ENCODE measurements at places on chromosomes 7 and 10. TPM values are rescaled to one million over a fixed set of nuclear protein-coding genes. Genes with fewer than 3 reads are reported as not detected.

GRCh38 chr10:54066646-54067045, 734.4 kb downstream of the PCDH15 start:
- DNase-seq: no peak
- H3K4me1 ChIP-seq: no peaks in the 10 kb centered on the region
- H3K27me3 ChIP-seq: no peaks in the 10 kb centered on the region
- no peak overlapping the region for H3K4me3 ChIP-seq
- no peaks in the 10 kb centered on the region for H3K36me3 ChIP-seq

Gene CHRM2
- total RNA-seq: not detected

Gene ADRA2A
- 14.9 TPM for total RNA-seq

GRCh38 chr7:2037808-2038522, 194.8 kb downstream of the MAD1L1 start:
- peak overlapping the region; percentile 15 for H3K27ac ChIP-seq
- DNase-seq: no peak
- H3K27me3 ChIP-seq: no peaks in the 10 kb centered on the region
- peak overlapping the region; percentile 32 for H3K4me3 ChIP-seq

Gene SIRT1
- total RNA-seq: 21.0 TPM

DNA sequence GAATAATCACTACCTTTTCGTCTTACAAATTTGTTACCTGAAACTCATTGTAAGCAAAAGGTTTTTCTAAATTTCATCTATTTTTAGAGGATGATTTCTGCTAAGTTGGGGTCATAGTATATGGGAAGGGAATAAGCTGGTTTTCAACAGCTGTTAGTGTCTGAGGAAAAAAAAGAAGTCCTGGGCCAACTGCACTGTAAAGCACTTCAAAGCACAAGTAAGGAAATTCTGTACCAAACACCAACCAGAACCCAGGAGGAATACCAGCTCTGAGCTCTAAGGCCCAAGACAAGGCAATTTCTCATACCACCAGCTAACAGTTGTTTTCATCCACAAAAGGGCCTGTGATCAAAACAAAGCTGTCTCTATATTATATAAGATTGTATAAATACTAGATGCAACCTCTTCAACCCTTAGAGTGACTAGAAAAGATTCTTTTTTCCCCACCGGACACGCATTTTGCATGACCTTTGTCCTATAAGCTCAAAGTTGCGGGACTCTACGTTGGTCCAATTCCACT, 6.1 kb upstream of the MEOX2 start:
- no peak overlapping the region for H3K4me3 ChIP-seq
- no peaks in the 10 kb centered on the region for H3K4me1 ChIP-seq
- no peak for DNase-seq
- no peak overlapping the region for H3K27ac ChIP-seq
- H3K36me3 ChIP-seq: no peaks in the 10 kb centered on the region
- H3K27me3 ChIP-seq: no peaks in the 10 kb centered on the region

DNA sequence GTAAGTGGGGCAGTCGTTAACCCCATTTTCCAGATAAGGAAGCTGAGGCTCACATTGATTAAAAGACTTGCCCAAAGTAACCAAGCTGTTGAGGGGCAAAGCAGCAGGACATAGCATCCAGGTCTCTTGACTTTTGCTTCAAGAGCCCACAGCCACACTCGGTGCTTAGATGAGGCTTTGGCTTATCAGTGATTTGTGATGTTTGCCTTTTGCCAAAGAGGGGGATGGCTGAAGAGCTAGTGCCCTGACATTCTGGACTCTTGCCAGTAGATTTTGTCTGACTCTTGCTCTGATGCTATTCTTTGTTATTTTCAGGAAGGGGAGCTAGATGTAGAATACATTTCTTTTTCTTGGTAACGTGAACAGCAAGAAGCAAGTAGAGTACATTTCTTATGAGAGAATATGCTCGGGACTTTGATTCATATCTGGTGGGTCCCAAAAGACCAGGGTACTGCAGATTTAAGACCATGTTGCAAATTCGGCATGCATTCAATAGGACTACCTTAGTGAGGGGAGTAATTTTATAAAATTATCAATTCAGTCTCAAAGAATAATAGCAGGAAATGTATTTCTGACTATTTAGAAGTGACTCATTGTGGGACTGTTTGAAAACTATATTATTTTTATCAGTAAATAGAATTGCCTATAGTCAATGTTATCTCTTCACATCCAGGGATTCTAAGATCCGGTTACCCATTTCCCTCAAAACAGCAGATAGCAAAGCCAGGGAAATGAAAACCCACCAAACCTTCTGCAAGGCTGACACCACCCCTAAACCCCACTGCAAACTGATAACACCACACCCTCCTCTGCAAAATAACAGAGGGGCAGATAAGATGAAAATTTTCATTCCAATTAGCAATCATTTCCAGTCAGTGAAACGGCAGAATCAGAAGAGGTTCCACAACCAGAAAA, 180.0 kb upstream of the BMPER start:
- H3K4me3 ChIP-seq: no peak overlapping the region
- no peaks in the 10 kb centered on the region for H3K27me3 ChIP-seq
- no peaks in the 10 kb centered on the region for H3K36me3 ChIP-seq
- no peak overlapping the region for H3K27ac ChIP-seq
- no peak for DNase-seq

- no peak overlapping the region for H3K4me3 ChIP-seq
- no peaks in the 10 kb centered on the region for H3K27me3 ChIP-seq
- no peaks in the 10 kb centered on the region for H3K36me3 ChIP-seq
These were observed 93.4 kb downstream of the RNF216 start for GRCh38 chr7:5687936-5688630.

DNA sequence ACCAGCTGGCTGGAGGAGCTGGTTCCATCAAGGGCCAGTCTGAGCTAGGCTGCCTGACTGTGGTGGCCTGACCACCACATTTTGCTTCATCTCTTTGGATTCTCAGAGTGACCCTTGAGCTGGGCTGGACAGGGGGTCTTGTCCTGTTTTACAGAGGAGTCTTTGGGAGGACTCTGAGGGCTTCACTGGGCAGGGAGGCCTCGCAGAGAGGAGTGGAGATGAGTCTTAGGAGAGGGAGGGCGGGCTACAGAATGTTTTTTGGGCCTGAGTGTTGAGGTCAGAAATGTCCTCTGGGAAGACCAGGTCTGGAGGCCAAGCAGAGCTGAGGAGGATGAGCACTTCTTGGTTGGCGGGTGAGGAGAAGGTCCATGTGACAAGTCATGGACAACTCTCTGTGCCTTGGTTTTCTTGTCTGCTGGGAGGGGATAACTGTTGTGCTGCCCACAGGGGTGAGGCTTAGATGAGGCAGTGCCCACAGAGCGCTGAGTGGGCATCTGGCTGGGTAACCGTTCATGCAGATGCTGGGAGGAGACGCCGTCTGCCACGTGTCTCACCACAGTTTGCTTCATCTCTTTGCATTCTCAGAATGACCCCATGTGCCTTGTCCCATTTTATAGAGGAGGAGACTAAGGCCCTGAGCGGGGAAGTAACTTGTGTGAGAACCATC, 9.4 kb downstream of the TSPAN15 start:
- no peak for DNase-seq
- H3K36me3 ChIP-seq: no peaks in the 10 kb centered on the region
- peaks cover 7% of the 10 kb centered on the region for H3K4me1 ChIP-seq

GRCh38 chr10:73810735-73811465, 498 bp downstream of the NDST2 start:
- no peaks in the 10 kb centered on the region for H3K36me3 ChIP-seq
- no peaks in the 10 kb centered on the region for H3K27me3 ChIP-seq
- H3K4me1 ChIP-seq: no peaks in the 10 kb centered on the region
- no peak for DNase-seq
- peak overlapping the region; percentile 93 for H3K4me3 ChIP-seq

DNA sequence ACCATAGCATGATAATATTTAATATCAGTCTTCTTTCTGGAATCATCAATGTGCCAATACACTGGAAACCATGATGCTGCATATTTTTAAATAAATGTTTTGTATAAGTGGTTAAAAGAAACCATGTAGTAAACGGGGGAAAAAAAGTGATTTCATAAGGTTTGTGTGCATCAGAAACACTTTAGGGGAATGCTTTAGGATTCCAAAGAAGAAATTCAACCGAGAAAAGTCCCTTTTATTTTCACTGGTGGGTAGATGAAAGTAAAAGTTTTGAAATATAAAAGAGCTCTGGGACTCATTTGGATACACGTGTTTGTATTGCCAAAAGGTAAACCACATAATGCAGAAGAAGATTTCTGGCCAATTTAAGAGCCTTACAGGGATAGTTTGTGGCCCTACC, 11.9 kb upstream of the MACC1 start:
- H3K27me3 ChIP-seq: no peaks in the 10 kb centered on the region
- no peak overlapping the region for H3K4me3 ChIP-seq
- no peak overlapping the region for H3K27ac ChIP-seq
- H3K36me3 ChIP-seq: no peaks in the 10 kb centered on the region
- H3K4me1 ChIP-seq: no peaks in the 10 kb centered on the region
